ENCODE measurements at places on chromosomes 16 and 17.

GRCh38 chr17:39863918-39864746, at the start of gene IKZF3:
IKZF3 (minus strand) TSS chr17:39864312; CDS start chr17:39864126, 186 bp downstream.
- DNase-seq, result no peak

GRCh38 chr17:33196883-33197282, 96.2 kb downstream of the ASIC2 start:
- DNase-seq, result no peak

DNA sequence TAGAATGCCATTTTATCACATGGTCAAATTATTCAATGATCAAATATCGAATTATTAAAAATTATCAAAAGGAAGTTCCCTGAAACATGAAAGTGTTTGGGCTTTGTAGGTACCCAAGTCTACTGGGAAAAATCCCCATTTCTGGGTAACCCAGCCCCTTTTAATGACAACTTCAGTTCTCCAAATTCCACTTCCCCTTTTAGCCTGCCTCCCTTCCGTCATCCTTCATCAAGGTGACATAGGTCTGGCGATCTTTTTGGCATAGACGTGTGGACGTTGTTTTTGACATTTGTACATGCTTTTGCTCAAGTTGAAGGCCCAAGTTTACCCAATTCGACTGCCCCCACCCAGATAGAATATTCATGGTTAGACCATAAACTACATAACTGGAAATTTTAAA, 660.9 kb downstream of the MAF start:
- DNase-seq, result no peak

GRCh38 chr16:62105244-62105643, 69.0 kb upstream of the CDH8 start:
- no peak for DNase-seq

DNA sequence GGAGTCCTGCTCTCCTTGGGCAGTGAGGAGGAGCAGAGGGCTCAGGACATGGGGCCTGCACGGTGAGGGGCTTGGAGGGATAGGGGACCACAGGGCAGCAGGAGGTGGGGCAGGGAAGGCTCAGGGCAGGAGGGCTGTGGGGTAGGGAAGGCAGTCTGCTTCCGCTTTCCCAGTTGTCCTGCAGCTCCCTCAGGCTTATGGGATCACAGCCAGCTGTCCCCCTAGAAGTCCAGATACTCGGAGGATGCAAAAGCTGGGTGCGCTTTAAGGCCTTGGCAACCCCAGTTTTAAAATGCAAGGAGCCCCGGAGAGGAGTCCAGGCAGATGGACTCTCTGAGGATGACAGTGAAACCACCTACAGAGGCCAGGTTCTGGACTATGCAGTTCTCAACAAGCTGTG, 299.1 kb upstream of the FOXF1 start:
- no peak for DNase-seq

- DNase-seq, result no peak
Observed at GRCh38 chr16:10502776-10503175, 77.6 kb downstream of the EMP2 start.

GRCh38 chr17:66953630-66954020, 10.9 kb upstream of the CACNG4 start:
- DNase-seq, result no peak

GRCh38 chr16:29974291-29975133, 844 bp downstream of the TAOK2 start:
- DNase-seq, result no peak

GRCh38 chr16:102060-102855, 24.2 kb downstream of the MPG start:
- DNase-seq, result no peak

GRCh38 chr17:28928061-28928460, 23.3 kb downstream of the PHF12 start:
- DNase-seq, result no peak

- no peak for DNase-seq
Observed at GRCh38 chr17:82435103-82435502, 15.4 kb downstream of the CYBC1 start.

- no peak for DNase-seq
Observed at GRCh38 chr17:67700037-67700724, 17.6 kb upstream of the NOL11 start.

- no peak for DNase-seq
Observed at GRCh38 chr17:13702266-13702665, 100.5 kb upstream of the HS3ST3A1 start.

Measured in NCI-H526 (cell line).